ENCODE measurements at places on chromosomes 12 and 14. TPM values are rescaled to one million over a fixed set of nuclear protein-coding genes. Genes with fewer than 3 reads are reported as not detected.

The CLEC14A gene
- 8.2 TPM for total RNA-seq

The HOMEZ gene
- 2.5 TPM for total RNA-seq

The SLC38A4 gene
- total RNA-seq = 0.28 TPM

The REP15 gene
- 2.9 TPM for total RNA-seq

The BIN2 gene
- total RNA-seq = not detected

The ANKS1B gene
- 0.38 TPM for total RNA-seq

The KRT3 gene
- total RNA-seq = not detected

The ATL1 gene
- total RNA-seq = 8.5 TPM

The HOXC6 gene
- total RNA-seq = under 0.01 TPM

The RILPL1 gene
- total RNA-seq = 7.9 TPM

The KRT85 gene
- total RNA-seq = not detected

The SLC25A21 gene
- under 0.01 TPM for total RNA-seq

The AQP2 gene
- not detected for total RNA-seq

The GUCY2C gene
- not detected for total RNA-seq

The CMKLR1 gene
- under 0.01 TPM for total RNA-seq

The ADAM21 gene
- total RNA-seq = 1.5 TPM

The SLC38A1 gene
- total RNA-seq = 33.5 TPM

The TEX22 gene
- total RNA-seq = 0.28 TPM

The KRT79 gene
- total RNA-seq = not detected

The RNASE7 gene
- total RNA-seq = not detected

The TSPAN11 gene
- total RNA-seq = under 0.01 TPM

The TNFAIP2 gene
- 43.5 TPM for total RNA-seq

The ESRRB gene
- total RNA-seq = not detected

The KNTC1 gene
- total RNA-seq = 14.4 TPM

The MYF6 gene
- total RNA-seq = not detected

The MON2 gene
- 32.8 TPM for total RNA-seq

The PSEN1 gene
- total RNA-seq = 61.9 TPM

The BATF gene
- total RNA-seq = 1.2 TPM

The ADGRD1 gene
- 1.1 TPM for total RNA-seq

The STON2 gene
- 0.85 TPM for total RNA-seq

The TAS2R31 gene
- 5.6 TPM for total RNA-seq

The MRPL52 gene
- 56.4 TPM for total RNA-seq

The GPN3 gene
- total RNA-seq = 19.4 TPM

The INSM2 gene
- not detected for total RNA-seq

The SCNN1A gene
- 1.4 TPM for total RNA-seq

The MANSC1 gene
- 1.3 TPM for total RNA-seq

The GPR84 gene
- not detected for total RNA-seq

Data from regular cardiac myocyte (primary cell).